Activated CD8-positive, alpha-beta memory T cell treated with anti-CD3 and anti-CD28 coated beads, Interleukin-2, amount 50 U/mL, for 4 hours (primary cell): ENCODE measurements at places on chromosomes 3 and 15.

DNA sequence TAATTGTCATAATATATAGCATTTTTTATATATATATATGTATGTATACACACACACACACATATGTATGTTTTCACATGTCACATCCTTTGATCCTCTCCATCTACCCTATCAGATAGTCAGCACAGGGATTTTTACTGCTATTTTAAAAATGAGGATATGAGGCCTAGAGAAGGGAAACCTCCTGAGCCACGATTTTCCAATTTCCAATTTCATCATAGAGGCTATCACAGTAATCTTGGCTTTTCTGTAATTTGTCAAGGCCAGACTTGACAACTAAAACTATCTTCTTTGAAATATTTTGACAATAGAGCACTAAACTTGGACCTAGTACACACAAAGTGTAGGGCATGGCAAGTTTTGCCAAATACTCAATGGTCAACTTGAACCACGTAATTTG is 42.5 kb downstream of the IL1RAP start:
- DNase-seq, result no peak

DNA sequence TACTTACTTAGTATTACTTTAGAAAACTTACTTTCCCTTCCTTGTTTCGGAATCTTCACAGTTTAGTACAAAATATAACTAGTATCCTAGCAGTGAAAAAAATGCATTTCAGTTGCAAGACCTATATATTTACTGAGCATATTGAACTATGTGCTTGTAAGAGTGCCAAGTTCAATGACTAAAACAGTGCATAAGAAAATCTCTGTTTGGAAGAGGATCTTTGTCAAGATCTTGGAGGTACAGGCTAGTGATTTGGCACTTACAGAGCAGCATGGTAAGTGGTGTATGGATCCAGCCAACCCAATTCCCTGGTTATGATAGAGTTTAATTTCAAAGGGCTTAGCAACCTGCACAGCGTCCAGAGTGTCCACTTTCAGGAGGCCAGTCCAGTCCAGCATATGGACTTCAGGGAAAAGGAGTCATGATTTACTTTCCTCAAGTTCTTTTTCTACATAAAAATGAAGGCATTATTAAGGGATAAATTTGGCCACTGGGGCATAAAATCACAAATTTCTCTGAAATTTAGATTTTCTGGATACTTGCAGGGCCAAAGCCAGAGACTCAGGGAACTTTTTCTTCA is 625.8 kb upstream of the BCHE start:
- no peak for DNase-seq

GRCh38 chr3:176937541-176937940 is 259.7 kb downstream of the TBL1XR1 start:
- DNase-seq, result no peak

DNA sequence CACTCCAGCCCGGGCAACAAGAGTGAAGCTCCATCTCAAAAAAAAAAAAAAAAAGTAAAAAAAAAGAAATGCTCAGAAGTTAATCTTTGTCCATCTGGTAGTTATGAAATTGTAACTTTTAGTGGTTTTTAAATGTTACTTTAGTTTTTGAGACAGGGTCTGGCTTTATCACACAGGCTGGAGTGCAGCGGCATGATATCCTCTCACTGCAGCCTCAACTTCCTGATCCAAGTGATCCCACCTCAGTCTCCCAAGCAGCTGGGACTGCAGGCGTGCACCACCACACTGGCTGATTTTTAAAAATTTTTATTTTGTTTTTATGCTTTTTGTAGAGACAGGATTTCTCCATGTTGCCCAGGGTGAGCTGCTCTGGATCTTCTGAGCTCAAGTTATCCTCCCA is 1.3 kb downstream of the RNU5B-1 start:
- no peak for DNase-seq

- DNase-seq, result no peak
These were observed 14.8 kb downstream of the HRH1 start for GRCh38 chr3:11168881-11169805.

DNA sequence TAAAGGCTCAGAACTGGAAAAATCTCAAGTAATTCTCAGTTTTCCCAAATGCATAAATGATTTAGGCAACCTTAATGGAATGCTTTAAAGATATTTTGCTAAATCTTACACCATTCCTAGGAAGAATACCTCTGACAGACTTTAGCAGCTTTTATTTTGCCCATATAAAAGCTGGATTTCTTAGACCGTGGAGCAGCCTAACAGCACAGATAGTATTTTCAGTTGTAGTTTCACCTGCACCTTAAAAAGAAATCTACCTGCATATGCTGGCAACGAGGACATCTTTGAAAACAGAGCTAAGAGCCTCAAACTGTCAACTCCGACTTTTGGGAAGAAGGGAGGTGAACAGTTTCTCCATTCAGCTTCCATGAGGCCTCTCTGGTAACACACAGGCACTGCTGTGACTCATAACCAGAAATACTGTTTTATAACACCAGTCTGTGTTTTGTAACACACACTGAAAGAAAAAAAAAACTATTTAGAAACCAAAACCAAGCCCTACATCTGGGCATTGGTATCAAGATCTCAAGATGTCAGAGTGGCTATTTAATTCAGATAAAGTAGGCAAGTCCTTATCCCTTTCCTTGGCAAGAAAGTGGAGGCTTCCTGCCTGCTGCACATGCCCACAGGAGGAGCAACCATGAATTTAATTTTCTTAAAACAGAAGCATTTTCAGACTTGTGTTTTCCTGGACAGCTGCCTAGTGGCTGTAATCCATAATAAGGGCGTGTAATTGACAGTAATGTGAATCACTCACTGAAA is 181.5 kb upstream of the ICE2 start:
- no peak for DNase-seq
